ENCODE measurements at places on chromosomes 13 and 19. TPM values are rescaled to one million over a fixed set of nuclear protein-coding genes. Genes with fewer than 3 reads are reported as not detected.

GRCh38 chr13:40186626-40187323 is 479.7 kb downstream of the FOXO1 start:
- DNase-seq, result no peak

The TMEM255B gene
- 43.6 TPM for total RNA-seq

GRCh38 chr13:53010374-53011105 is 18.1 kb upstream of the OLFM4 start:
- no peak for DNase-seq

The HSD17B14 gene
- 23.5 TPM for total RNA-seq

GRCh38 chr13:101416181-101417042 is at the start of gene NALCN:
TSS of gene NALCN (minus strand) at chr13:101416508. CDS start at chr13:101399126, 17,382 bp downstream.
- DNase-seq, result no peak

- DNase-seq, result peak; percentile 77
Measured at GRCh38 chr19:42199440-42200115, 17.9 kb downstream of the DEDD2 start.

Data from upper lobe of right lung (tissue), 1 donor.